Activated CD4-positive, alpha-beta T cell treated with anti-CD3 and anti-CD28 coated beads, Interleukin-2, amount 50 U/mL, for 16 hours (primary cell): ENCODE measurements at places on chromosomes 13 and 19.

DNA sequence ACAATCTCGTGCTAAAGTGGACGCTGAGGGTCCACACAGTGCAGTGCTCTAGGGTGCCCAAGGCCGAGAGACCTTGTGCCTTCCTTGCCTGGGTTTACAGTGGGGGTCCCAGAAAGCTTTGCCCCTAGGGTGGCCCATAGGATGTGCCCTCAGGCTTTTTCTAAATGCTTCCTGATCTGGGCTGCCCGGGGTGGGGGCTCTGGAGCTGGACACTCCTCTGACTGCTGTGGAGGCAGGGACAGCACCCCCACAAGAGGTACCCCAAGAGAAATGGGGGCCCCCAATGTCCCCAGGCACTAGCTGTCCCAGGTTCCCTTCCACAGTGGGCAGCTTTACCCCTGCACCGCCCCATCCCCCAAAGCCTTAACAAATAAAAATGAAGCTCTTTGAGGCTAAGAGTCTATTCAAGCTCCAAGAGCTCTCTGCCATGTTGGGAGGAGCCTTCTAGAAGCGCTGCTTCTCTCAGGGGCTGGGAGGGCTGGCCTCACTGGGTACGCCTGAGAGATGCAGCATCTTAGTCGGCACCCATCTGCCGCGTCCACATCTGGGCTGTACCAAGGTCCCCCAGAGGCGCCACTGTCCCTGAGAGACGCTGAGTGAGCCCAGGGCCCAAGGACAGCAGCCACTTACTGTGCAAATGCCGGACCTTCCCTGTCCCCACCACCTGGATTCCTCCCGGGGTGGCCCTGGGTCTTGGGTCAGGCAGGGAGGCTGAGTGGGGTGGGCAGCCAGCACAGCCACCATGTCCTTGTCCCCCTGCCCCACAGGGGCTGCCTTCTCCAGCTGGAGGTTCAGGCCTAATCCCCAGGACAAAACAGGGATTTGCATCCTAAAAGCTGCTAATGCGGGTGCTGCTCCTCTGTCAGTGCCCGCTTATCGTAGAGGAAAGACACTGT is 27.4 kb downstream of the CEBPA start:
- DNase-seq, result no peak

- DNase-seq, result no peak
These were observed 30.9 kb upstream of the SMAD9 start for GRCh38 chr13:36950920-36951319.

GRCh38 chr19:1170938-1171754 is 2.9 kb downstream of the SBNO2 start:
- no peak for DNase-seq

DNA sequence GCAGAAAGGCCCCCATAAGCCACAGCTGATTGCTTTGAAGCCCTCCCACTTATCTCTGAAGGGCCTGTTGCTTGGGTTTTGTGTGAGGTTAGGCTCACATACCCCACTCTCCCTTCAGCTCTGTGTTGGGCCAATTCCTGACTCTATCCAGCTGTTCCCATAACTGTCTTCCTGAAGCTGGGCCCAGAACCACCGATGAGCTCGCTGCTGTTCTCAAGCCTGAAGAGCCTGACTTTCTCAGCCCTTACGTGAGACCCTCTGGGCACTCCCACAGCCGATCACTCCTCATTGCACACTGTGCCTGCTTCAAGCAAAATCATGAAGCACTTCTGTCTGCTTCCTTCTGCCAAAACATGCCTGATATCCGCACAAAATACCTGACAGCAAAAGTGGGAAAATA is 124.1 kb downstream of the CRYL1 start:
- no peak for DNase-seq

DNA sequence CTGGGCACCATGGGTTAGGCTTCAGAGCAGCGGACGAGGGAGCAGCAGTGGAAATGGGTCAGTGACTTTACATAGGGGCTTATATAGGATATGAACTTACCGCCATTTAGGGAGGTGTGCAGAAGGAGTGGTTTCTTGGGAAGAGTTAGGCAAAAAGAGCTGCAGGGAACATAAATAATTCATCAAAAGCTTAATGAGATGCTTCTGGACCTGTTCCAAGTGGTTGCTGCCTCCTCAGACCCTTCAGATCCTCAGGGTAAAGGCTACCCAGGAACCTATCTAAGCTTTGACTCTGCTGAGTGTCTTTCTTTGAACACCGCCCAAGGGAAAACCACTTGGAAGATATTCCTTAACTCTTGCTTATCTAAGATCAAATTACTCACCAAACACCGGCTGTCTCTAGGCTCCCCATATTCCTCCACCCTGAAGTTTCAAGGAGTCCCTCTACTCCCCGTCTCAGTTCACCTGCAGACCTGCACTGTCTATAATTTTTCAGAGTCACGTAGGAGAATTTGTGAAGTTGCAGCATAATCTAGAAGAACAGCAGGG is at the start of gene IGFL4:
Gene IGFL4 (minus strand): TSS at position 51 of the 549 bp plus-strand sequence. CDS start 40 bp downstream, at position 11.
- no peak for DNase-seq

DNA sequence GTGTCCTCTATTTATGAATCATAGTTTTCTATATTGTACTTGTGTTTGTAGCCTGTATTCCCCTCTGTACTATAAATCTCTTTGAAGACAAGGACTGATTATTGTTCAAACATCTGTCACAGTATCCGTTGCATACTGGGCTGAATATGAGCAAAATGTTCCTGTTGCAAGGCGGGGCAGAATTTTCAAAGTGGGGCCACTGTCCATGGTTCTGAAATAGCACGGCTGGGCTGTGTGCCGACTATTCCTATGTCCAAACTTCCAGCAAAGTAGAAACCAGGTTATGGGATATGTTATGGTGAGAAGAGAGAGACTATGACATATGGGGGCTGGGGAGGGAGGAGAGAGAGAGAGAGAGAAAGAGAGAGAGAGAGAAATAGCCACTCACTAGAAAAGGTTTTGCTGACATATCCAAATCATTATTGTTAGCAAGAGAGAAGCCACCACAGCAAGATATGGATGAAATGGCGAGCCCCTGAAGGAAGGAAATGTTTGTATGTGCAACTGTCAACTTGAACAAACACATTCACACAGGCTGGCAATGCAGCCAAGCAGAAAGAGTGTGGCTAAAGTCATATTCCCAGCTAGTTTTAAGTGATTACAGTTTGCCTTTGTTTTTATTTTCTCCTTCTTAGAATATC is 107.0 kb upstream of the GPR12 start:
- DNase-seq, result no peak

- DNase-seq, result no peak
These were observed 32.6 kb downstream of the TFDP1 start for GRCh38 chr13:113616991-113617749.

- DNase-seq, result peak; percentile 94
These were observed 61.9 kb upstream of the ATP12A start for GRCh38 chr13:24618011-24618955.

DNA sequence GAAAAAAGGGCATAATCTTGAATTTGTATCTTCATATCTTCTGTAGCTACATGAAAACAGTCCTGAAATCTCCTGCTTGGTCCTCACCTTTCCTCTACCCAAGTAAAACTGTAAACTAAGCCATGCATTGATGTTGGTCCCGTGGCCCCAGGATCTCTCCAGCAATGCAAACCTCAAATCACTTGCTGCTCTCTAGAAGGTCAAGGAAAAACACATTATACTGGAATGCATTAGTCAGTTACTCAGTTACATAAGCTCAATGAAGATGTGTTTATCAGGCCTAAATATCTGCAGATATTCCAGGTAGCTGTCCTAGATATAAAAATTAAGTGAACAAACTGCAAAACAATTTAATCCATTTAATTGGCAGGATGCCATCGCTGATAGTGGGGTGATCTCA is 261.8 kb downstream of the ABCC4 start:
- no peak for DNase-seq

GRCh38 chr19:53131727-53132126 is 983 bp downstream of the ZNF415 start:
- DNase-seq, result no peak

- DNase-seq, result no peak
These were observed 32.8 kb downstream of the SLC15A1 start for GRCh38 chr13:98719527-98720250.

- DNase-seq, result no peak
These were observed 3.9 kb downstream of the SPIB start for GRCh38 chr19:50422397-50423278.
